Activated CD4-positive, alpha-beta T cell treated with anti-CD3 and anti-CD28 coated beads for 24 hours (primary cell): ENCODE measurements at places on chromosomes 16 and 17.

DNA sequence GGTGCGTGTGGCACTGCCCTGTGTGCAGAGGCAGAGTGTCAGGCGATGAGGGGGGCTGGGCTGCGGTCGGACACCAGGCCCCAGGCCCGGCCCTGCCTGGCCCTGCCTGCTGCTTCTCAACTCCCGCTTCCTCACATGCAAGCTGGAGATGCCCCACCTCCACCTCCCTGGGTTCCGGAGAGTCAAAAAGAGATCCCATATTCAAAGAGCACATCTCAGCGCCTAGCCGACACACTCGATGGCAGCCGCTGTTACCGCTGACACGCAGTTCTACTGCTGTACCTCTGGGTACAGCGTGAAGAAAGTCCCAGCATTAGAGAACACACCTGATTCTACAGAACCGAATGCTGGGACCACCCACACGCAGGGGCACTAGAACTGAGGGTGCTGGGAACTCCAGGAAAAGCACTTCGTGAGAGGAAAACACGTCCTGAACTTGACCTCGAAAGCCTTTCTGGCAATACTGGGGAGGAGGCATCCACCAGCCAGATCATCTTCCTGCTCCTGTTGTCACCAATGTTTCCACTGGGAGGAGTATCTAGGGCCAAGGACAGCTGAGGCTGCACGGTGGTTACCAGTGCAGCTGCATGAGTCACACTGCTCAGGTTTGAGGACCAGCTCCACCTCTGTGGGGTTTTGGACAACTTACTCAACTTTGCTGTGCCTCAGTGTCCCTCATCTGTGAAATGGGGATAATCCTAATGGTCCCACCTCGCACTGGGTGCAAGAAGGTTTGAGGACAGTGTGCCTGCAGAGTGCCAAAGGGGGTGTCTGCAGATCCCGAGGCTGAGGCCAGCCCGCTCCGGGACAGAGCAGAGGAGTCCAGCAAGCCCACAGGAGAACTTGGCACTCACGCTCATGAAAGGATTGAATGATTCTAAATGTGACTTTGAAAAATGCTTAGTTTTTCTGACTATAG is 100.4 kb upstream of the DNAH17 start:
- DNase-seq, result no peak

DNA sequence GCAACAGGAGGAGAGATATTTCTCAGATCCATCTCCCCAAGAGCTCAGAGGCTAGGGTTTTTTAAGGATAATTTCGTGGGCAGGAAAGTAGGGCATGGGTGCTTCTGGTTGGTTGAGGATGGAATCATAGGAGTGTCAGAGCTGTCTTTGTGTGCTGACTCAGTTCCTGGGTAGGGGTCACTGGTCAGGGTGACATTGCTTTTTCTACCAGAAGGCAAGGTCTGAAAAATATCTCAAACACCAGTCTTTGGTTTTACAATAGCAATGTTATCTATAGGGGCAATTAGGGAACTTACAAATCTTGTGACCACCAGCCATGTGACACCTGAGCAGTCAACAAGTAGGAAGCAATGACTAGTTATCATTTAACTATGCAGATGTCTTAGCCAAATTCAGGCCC is 82.9 kb upstream of the DYNLRB2 start:
- no peak for DNase-seq

GRCh38 chr17:39757176-39757662 is 19.5 kb downstream of the GRB7 start:
- DNase-seq, result no peak

DNA sequence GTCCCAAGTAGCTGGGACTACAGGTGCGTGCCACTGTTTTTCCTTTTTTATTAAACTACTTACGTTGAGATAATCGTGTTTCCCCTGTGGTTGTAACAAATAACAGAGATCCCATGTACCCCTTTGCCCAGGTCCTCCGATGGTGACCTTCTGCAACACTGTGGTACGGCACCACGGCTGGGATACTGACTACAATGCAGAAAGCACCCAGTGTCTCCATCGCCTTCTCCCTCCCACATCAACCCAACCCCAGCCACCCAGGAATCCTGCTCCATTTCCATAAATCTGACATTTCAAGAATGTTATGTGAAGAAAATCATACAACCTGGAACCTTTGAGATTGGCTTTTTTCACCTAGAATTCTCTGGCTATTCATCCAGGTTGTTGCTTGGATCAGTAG is 22.1 kb downstream of the MPRIP start:
- no peak for DNase-seq

GRCh38 chr17:10600571-10600970 is 51.1 kb upstream of the MYH2 start:
- DNase-seq, result no peak

GRCh38 chr17:6327007-6327406 is 107.9 kb downstream of the AIPL1 start:
- DNase-seq, result no peak

- no peak for DNase-seq
Observed at GRCh38 chr17:36066365-36066985, 2.4 kb downstream of the CCL18 start.

DNA sequence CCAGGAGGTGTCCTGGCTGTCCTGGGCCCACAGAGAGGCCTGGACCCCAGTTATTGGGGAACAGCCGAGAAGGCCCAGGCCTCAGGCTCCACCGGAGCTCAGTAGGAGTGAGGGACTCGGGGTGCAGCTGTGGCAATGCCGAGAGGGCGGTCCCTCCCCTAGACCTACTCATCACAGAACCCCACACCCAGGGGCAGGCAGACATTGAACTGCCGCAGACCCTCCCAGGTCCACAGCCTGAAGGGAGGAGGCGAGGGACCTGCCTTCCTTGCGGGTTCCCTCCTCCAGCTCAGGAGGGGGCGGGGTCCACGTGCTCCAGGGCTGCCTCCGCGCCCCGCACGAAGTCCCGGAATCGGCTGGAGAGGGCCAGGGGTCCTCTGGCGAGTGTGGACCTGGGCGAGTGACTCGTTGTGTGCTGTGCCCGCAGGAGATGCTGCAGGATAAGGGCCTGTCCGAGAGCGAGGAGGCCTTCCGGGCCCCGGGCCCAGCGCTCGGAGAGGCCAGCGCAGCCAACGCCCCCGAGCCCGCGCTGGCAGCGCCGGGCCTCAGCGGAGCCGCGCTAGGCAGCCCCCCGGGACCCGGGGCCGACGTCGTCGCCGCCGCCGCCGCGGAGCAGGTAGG is 3.9 kb downstream of the TBX4 start:
- DNase-seq, result no peak

DNA sequence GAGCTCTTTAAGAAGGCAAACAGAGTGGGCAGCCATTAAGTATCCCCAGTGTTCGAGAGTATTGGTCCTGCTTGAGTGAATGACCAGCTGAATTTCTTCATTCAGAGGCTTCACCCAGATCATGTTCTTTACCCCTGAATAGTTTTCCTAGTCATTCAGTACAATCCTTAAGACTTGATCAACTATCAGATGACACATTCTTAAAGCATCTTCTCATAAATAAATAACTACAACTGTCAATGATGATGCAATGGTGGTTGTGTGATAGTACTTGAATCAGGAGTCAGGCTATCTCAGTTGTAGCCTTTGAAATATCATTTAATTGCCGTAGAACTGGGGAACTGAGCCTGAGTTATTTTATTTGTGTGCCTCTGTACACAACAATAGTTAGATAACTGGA is 416.8 kb upstream of the CCL2 start:
- no peak for DNase-seq

GRCh38 chr16:89089120-89089519 is 4.5 kb upstream of the ACSF3 start:
- DNase-seq, result no peak

DNA sequence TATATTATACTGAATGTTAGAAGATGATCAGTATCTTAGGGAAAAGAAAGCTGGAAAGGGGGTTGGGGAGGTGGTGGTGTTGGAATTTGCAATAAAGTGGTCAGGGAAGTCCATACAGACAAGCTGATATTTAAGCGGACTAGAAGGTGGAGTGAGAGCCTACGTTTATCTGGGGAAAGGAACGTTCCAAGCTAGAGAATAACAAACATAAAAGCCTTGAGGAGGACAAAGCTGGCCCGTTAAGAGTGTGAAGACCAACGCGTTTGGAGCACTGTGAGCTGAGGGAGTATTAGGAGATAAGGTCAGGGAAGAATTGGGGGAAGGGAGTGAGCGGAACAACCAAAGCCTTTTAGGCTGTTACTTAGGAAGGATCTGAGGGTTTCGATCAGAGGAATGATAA is 1.4 kb downstream of the DDX42 start:
- DNase-seq, result no peak

- no peak for DNase-seq
Observed at GRCh38 chr16:85164838-85165516, 52.7 kb upstream of the CIBAR2 start.

- DNase-seq, result no peak
Observed at GRCh38 chr17:29962656-29963055, 21.2 kb downstream of the EFCAB5 start.

DNA sequence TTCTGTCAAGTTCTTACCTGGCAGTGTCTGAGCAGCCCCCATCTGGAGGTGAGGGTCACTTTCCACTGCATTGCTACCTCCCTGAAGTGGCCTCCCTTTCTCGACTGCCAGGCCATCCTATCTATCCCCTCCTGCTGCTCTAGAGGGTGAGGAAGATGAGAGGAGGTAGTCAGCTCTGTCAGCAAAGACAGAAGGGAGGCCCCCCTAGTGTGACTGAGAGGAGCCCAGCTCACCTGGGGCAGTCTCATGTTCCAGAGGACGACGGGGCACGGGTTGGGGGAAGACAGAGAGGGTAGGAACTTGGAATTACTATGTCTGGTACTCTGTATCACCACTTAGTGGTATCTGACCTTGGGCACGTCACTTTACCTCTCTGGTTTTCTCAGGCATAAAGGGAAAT is 22.0 kb downstream of the MYO19 start:
- DNase-seq, result no peak

DNA sequence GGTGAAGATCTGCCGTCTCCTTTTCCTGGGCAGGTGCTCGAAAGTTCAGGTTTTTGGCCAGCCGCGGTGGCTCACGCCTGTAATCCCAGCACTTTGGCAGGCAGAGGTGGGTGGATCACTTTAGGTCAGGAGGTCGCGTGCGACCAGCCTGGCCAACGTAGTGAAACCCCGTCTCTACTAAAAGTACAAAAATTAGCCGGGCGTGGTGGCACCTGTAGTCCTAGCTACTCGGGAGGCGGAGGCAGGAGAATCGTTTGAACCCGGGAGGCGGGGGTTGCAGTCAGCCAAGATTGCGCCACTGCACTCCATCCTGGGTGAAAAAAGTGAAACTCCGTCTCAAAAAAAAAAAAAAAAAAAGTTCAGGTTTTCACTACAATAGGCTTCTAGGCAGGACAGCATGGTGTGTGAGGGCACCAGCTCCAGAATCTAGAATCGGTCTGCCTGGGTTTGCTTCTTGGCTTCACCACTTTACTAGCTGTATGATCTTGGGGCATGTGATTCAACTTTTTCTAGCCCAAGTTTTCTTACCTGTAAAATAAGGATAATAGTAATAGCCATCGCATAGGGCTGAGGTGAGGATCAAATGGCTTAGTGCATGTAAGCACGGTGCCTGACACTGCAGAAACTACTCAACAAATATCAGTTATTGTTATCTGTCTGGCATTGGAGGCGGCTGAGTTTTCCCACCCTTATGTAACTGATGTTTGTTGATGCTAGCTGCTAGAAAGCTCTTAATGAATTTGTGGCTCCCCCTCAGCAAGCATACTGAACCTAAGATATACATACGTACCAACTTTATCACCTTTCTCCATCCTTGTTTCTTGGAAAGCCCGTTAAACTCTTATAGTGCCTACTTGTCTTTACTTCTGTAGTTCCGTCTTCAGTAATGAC is 1.3 kb downstream of the PSMD12 start:
- no peak for DNase-seq

- peak; percentile 42 for DNase-seq
Observed at GRCh38 chr17:41547921-41548843, 20.1 kb upstream of the KRT19 start.

DNA sequence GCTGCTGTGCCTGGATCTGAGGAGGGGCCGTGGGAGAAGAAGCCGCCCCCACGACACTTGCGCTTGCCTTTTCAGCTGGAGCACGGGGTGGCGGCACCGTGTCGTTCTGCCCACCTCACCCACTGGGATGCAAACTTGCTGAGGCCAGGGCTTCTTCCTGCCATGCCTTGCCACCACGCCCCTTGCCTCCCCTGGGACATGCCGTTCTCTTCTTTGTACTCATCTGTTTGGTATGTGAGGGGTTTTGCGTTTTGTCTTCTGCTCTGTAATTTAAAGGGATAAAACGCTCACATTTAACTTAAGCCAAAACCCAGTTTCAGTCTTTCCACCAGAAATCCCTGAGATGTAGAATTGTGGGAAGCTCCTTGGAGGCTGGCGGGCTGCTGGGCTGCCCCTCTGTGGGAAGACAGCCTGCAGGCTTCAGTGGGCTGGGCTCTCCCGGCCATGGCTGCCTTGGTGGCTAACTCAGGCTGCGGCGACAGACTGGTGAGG is 180.2 kb downstream of the RPTOR start:
- DNase-seq, result no peak

- no peak for DNase-seq
Observed at GRCh38 chr17:31392002-31392855, 754 bp downstream of the RAB11FIP4 start.

DNA sequence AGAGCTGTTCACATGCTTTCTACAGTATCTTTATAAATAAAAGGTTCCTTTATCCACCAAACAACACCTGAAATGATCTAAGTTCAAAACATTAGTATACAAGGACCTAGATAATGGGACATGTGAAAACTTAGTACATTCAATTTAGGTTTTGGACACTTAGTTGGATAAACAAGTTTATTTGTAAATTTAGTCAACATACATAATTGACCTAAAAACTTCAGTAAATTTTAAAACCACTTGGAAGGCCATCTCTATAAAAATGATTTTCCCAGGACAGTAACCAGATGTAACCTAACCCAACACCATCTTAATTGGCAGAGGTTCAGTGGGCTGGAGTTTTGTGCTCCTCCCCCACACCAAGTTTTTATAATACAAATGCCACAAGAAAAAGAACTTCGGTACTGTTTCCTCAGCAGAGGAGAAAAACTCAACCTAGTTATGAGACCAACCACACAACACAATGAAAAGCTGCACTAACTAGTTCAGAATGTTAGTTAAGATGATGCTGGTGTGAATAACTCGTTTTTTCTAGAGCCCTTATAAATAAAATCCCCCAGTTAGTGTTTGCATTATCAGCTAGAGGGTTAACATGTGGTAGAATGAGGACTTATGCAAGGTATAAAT is 7.2 kb upstream of the UNK start:
- no peak for DNase-seq

GRCh38 chr17:30590081-30590733 is 113.0 kb downstream of the GOSR1 start:
- no peak for DNase-seq
